ENCODE measurements at places on chromosomes 1 and 21. TPM values are rescaled to one million over a fixed set of nuclear protein-coding genes. Genes with fewer than 3 reads are reported as not detected.

The GPR52 gene
- total RNA-seq: not detected

The GJB5 gene
- total RNA-seq: 0.17 TPM

The TCP10L gene
- 0.95 TPM for total RNA-seq

The CD1B gene
- not detected for total RNA-seq

The HES5 gene
- not detected for total RNA-seq

The TCHHL1 gene
- total RNA-seq: not detected

The ITLN2 gene
- 0.85 TPM for total RNA-seq

The HES3 gene
- total RNA-seq: not detected

The FAAH gene
- 0.81 TPM for total RNA-seq

The TSPAN2 gene
- total RNA-seq: 1.3 TPM

The CCDC17 gene
- total RNA-seq: 0.14 TPM

The SERPINC1 gene
- total RNA-seq: not detected

The KRTAP7-1 gene
- not detected for total RNA-seq

The HOOK1 gene
- 0.27 TPM for total RNA-seq

The AMY1C gene
- total RNA-seq: not detected

The GNAT2 gene
- total RNA-seq: 0.17 TPM

The SRGAP2C gene
- 7.6 TPM for total RNA-seq

The ACTN2 gene
- total RNA-seq: not detected

The LRRC8B gene
- total RNA-seq: 3.1 TPM

The LRRC7 gene
- not detected for total RNA-seq

The CD2 gene
- total RNA-seq: not detected

The SLFNL1 gene
- not detected for total RNA-seq

The TESK2 gene
- total RNA-seq: 0.23 TPM

The INTS7 gene
- 19.4 TPM for total RNA-seq

The CRYAA gene
- not detected for total RNA-seq

The SPSB1 gene
- total RNA-seq: 37.4 TPM

The CFAP74 gene
- total RNA-seq: not detected

The PLA2G4A gene
- 9.2 TPM for total RNA-seq

The TNN gene
- total RNA-seq: not detected

The ASTN1 gene
- not detected for total RNA-seq

The NBPF10 gene
- total RNA-seq: 0.98 TPM

The LCE4A gene
- not detected for total RNA-seq

The FYB2 gene
- not detected for total RNA-seq

The FBXO2 gene
- total RNA-seq: 9.1 TPM

The EXTL1 gene
- total RNA-seq: not detected

The DISC1 gene
- total RNA-seq: 0.10 TPM

The C1orf53 gene
- 7.9 TPM for total RNA-seq

The TCHH gene
- total RNA-seq: 0.31 TPM

The TRPM2 gene
- total RNA-seq: 8.1 TPM

Data from A549 treated with Mapracorat at 1 μM for 4 hours (cell line).